Stimulated activated CD4-positive, alpha-beta T cell treated with anti-CD3 and anti-CD28 coated beads, Interleukin-4, amount 100 ng/mL, for 4 hours (primary cell): ENCODE measurements at places on chromosomes 1 and 21.

GRCh38 chr1:53568540-53568939 is 109.3 kb downstream of the DMRTB1 start:
- DNase-seq = no peak

DNA sequence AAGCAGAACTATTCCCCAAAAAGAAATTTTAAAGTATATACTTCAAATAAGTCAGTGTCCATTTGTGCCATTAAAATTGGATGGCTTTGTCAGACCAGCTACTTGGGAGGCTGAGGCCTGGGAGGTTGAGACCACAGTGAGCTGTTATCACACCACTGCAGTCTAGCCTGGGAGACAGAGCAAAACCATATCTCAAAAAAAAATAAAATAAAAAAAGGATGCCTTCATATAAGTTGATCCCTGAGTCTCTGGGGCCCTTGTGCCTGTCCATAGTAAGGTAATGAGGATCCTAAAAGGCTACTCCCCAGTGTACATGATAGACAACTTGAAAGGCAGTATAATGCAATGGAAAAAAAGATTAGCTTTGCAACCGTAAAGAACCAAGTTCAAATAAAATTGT is 81.2 kb upstream of the BARHL2 start:
- DNase-seq = no peak

GRCh38 chr1:43531107-43531905 is 623 bp downstream of the PTPRF start:
- no peak for DNase-seq

- DNase-seq = no peak
Observed at GRCh38 chr1:38522915-38523567, 336.5 kb downstream of the RRAGC start.

DNA sequence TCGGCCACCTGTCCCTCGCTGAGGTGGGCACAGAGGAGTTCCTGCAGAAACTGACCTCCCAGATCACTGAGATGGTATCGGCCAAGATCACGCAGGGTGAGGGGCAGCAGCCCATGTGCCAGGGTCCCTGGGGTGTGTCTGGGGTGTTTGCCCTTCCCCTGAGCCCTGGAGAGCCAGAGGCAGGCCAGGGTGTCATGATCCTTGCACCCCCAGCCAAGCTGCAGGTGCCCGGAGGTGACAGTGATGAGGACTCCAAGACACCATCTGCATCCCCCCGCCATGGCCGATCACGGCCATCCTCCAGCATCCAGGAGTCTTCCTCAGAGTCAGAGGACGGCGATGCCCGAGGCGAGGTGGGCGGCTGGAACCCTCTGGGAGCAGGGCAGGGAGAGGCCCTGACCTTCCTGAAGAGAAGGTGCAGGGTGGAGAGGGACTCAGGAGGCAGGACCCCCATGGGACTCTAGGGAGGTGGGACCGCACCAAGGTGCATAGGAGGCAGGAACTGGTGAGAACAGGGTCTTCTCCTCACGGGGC is 69.5 kb downstream of the TRIM11 start:
- no peak for DNase-seq

DNA sequence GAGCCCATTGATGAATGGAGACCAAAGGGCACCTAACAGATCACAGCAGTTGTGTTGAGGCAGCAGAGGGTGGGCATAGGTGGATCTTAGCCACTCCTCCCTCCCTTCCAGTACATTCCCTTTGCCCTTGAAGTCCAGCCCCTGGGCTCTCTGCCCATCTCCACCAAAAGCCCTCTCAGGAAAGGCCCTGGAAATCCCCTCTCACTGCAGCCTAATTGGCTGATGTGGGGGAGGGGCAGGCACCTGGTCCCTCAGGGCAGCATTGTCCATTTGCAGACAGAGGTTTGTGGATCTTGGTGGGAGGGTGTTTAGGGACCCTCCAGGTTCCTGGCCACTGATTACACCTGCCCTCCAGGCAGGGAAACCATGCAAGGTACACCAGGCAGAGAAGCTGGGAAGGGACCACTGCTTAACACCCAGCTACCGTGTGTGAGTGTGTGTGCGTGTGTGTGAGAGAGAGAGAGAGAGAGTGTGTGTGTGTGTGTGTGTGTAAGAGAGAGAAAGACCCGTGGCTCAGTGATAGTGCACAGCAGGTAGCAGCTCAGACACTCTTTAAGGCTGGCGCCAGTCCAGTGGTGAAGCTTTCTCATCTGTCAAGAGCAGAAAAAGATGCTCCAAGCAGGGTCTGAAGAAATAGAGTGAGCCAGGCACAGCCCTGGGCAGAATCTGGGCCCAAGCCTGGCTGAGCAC is 71.1 kb downstream of the MATN1 start:
- no peak for DNase-seq

DNA sequence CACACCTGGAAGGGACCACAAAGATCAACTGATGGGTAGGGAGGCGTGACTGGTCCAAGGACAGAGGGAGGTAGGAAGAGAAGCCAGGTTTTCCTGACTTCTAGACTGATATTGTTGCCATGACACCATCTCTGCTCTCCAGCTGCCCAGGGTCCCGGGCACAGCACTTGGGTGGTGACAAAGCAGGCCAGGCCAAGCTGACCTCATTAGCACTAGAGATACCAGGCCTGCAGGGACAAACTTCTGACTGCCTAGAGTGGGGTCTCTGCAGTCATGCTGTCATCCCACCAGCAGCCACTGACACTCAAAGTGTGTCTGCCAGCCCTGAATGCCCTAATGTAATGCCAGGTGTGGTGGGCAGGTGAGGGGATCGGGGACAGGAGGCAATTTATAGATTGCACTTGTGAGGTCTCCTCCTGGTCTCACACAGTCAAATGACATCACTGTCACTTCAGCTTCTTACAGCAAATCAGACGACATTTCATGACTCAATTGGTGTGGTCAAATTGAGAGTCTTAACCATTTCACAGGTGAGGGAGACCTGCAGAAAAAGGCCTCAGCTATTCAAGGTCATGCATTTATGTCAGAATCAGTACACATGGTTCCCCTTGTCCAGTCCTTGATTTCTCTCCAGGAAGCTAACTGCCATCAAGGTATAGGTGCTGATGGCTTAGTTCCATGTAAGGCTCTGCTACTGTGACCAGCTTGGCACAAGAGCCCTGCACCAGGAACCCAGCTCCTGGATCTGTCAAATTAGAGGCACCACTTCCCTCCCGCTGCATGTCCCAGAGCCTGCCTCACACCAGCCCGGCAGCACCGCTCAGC is 2.7 kb downstream of the SLC9A1 start:
- DNase-seq = no peak

GRCh38 chr1:84688463-84689061 is 1.7 kb downstream of the SSX2IP start:
- DNase-seq = no peak

DNA sequence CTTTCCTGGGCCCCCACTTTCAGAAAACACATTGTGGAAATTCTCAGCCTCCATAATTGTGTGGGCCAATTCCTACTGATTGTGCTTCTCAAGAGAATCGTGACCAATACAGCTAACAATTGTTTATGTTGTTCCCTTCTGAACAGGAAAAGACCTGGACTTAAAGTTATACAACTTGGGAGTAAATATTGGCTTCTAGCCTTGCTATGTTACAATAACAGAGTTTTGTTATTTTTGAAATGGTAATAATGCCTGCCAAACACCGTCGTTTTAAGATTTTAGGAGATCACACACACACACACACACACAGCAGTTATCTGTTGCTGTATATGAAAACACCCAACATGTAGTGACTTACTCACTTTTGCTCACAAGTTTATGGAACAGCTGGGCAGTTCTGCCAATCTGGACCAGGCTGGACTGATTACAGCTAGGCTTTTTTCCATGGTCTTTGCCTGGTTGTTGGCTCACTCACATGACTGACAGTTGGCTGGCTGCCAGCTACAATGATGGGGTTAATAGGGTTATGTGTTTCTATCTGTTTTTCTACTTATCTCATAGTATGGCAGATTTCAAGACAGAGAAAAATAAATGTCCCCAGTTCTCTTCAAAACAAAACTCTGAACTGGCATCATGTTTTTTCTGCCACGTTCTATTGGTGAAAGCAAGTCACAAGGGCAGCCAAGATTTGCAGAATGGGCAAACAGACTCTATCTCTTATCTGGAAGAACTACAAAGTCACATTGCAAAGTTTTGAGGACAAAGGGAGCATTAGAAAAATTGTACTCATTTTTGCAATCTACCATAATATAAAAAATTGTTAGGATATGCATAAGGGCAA is 447.5 kb downstream of the NEGR1 start:
- DNase-seq = no peak
